Right cardiac atrium (tissue), 5 donors: ENCODE measurements at places on chromosomes 3 and 15.

DNA sequence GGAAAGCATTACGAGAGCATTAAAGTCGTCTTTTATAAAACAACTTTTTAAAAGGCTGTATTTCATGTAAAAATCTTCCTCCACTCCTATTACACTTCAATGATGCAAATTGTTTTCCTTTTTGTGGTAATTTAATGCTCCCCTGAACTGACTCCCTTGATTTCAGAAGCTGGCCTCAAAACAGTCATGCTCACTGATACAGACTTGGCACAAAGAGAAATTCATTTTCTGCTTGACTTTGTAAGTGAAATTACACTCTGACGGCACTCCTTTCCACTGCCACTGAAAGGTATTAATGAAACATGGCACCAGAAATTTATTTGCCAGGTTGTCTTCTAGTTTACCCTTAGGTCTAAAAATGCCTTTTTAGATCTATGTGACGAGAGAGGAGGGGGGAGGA, 215.5 kb downstream of the LRRC3B start:
- DNase-seq = no peak

DNA sequence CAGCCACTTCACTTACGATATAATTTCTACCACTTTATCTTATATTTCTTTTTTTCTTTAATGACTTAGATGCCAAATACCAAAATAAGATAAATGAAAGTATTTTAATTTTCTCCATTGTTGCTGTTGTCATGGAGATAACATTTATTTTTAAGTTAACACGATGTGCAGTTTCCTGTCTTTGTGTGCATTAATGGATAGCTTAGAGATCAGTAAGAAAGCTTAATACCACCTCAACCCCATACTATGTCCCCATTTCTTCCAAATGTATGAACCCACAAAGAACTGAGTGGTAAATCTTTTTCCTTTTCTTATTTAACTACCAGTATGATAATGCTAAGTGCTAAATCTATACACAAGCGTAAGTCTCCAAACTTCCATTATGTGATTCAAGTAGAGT, 17.1 kb downstream of the PCNP start:
- DNase-seq = no peak

- DNase-seq = no peak
Measured at GRCh38 chr15:65342493-65342892, 35.3 kb downstream of the IGDCC3 start.

GRCh38 chr15:101573951-101574350, 78.2 kb downstream of the TM2D3 start:
- DNase-seq = no peak

DNA sequence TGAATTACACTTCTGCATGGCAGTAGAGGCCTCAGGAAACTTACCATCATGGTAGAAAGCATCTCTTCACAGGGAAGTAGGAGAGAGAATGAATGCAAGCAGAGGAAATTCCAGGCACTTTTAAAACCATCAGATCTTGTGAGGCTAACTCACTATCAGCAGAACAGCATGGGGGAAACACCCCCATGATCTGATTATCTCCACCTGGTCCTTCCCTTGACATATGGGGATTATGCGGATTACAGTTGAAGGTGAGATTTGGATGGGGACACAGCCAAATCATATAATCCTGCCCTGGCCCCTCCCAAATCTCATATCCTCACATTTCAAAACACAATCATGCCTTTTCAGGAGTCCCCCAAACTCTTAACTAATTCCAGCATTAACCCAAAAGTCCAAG, 691.1 kb downstream of the SI start:
- no peak for DNase-seq

- DNase-seq = no peak
Measured at GRCh38 chr15:59115047-59115446, 10.1 kb downstream of the CCNB2 start.

- no peak for DNase-seq
Measured at GRCh38 chr3:12372741-12373280, 83.9 kb downstream of the PPARG start.

DNA sequence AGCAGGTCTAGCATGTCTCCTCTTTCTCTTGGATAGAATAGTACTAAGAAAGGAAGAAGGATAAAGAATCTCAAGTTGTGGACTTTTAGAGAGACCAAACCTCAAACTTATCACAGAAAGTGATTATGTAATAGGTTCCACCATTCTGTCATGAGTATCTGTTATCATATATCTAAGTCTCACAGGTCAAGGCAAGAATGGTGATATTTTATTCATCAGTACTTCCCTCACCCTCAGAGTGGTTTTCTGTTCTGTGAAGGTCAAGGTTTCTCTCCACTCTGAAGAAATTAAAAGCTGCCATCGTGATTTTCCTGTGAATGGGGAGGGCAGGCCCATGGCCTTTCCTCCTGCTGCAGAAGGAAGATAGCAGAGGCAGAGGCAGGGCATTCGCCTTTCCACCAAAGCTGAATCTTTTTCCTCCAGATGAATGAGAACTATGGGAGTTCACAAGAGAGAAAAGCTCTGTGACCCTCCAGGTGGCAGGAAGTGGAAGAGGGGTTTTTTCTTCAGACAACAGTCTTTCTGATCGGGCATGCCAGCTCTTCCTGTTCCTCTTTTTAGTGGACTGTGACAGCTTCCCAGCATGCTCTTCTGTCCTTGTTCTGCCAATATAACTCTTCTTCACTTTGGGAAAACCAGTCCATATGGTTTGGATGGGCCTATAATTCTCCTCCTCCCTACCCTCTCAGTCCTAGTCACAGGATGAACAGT, 37.1 kb upstream of the CCK start:
- no peak for DNase-seq

DNA sequence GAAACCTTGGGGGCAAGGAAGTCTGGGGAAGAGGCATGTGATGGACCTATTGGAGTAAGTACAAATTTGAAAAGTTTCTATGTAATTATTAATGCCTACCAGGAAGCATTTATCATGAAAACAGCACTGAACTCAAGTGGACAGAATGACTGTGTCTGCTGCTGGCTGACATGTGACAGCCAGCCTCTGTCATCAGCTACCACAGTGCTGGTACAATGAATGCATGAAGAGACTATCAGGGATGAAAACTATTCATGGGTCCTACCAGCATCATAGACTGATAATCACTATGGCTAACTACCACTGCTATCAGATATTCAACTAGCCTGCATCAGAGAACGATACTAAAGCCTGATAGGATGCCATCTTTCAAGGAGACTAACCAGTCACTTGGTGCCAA, 193.5 kb downstream of the RAP2B start:
- no peak for DNase-seq

- no peak for DNase-seq
Measured at GRCh38 chr3:197371591-197372046, 73.2 kb upstream of the DLG1 start.

- DNase-seq = no peak
Measured at GRCh38 chr3:37130984-37131859, 43.2 kb downstream of the LRRFIP2 start.

DNA sequence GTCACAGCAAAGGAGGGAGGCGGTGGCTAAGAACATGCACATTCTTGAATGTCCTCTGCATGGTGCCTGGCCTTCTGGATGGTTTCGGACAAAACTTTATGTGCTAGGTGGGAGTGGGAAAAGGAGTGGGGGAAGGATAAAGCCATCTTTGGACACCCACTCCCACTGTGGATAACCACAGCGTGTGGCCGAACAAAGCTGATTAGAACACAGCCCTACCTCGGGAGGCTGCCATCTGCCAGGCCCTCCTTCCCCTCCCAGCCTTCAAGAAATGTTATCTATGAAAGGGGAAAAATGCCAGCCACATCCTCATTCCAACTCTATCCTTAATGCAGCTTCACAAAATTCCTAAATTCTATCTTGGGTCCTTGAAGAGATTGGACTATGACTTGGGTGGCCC, 18.8 kb downstream of the AMOTL2 start:
- peak; percentile 19 for DNase-seq

DNA sequence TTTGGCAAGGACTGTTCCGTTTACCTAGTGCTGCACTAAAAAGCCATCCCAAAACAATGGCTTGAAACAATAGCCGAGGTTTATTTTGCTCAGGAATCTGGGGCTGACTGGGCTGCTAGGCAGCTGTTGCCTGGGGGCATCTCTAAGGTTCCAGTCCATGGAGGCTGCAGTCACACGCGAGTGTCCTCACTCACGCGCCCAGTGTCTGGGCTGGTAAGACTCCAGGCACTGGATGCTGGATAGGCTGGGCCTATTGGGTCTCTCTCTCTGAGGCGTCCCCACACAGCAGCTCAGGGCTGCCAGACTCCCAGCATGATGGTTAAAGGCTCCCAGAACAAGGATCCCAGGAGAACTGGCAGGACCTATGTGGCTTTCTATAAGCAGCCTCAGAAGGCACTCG, 34.2 kb downstream of the ALS2CL start:
- DNase-seq = no peak

DNA sequence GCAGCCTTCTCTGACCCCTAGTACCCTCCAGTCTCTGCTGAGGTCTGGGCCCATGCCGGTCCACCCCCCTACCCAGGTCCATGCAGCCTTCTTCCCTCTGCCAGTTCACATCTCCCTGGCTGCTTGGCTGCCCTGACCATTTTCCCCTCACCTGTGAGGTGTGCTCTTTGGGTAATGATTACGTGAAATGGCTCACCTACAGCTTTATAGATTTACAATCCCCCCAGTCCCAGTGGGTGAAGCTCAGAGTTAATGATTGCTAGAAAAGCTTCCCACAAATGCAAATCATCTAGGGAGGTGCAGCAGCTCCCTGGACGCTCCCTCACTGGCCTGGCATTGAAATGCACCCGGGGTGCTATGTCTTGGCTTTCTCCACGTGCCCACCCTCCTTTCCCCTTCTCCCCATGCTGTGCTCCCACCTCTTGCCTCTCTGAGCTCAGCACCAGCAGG, 18.7 kb downstream of the PAQR5 start:
- no peak for DNase-seq

- DNase-seq = no peak
Measured at GRCh38 chr3:169562988-169563774, 100.3 kb downstream of the MECOM start.

DNA sequence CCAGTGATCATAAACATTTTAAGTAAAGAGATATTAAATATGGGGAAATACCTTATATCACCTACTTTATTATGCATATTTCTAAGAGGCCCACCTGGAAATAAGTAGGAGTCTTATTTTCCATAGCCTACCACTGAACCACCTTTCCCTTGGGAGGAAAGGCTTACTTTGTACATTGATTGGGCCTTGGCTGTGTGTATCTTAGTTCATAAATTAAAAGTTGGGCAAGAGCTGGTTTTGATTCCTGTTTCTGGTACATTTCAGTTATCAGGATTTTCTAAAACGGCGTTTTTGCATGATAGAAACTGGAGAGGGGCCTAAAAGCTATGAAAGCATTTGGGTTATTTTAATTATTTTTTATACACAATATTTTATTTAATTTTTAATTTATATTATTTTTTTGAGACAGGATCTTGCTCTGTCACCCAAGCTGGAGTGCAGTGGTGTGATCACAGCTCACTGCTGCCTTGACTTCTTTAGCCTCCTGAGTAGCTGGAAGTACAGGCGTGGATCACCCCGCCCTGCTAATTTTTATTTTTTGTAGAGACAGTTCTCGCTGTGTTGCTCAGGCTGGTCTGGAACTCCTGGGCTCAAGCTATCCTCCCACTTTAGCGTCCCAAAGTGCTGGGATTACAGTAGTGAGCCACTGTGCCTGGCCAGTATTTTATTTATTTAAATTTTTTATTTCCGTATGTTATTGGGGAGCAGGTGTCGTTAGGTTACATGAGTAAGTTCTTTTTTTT, 2.6 kb downstream of the GMPS start:
- no peak for DNase-seq

DNA sequence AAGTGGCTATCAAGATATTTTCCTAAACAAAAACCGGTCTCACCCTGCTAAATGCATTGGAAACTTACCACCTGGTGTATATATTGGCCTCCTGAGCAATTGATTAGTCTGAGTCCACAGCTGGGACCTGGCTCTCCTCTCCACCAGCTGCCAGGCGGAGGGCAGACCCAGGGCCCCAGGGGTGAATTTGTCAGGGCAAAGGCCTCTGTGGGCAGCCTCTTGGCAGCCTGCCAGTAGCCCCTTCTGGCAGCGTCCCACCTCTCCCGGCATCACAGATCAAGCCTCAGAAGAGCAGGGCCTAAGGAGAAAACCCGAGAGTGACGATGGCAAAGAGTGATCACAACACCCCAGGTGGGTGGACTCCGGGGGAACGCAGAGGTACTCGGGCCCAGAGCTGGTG, 43.0 kb upstream of the IDH2 start:
- no peak for DNase-seq

DNA sequence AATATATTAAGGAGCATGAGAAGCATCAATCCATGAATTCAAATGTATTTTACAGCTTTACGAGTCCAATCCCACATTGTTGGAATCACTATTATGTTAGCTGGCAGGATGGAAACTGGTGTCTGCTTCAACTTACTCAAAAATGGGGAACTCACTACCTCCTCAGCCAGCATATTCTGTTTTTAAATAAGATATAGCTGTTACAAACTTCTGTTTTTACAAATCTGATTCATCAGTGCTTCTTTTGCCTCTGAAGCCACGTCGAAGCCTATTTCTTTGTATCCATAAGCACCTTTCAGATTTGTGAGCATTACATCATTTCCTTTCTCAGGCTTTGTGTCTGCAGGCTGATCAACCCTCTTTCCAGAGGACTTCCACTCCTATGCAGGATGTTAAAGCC, 105.9 kb downstream of the TPRG1 start:
- no peak for DNase-seq

DNA sequence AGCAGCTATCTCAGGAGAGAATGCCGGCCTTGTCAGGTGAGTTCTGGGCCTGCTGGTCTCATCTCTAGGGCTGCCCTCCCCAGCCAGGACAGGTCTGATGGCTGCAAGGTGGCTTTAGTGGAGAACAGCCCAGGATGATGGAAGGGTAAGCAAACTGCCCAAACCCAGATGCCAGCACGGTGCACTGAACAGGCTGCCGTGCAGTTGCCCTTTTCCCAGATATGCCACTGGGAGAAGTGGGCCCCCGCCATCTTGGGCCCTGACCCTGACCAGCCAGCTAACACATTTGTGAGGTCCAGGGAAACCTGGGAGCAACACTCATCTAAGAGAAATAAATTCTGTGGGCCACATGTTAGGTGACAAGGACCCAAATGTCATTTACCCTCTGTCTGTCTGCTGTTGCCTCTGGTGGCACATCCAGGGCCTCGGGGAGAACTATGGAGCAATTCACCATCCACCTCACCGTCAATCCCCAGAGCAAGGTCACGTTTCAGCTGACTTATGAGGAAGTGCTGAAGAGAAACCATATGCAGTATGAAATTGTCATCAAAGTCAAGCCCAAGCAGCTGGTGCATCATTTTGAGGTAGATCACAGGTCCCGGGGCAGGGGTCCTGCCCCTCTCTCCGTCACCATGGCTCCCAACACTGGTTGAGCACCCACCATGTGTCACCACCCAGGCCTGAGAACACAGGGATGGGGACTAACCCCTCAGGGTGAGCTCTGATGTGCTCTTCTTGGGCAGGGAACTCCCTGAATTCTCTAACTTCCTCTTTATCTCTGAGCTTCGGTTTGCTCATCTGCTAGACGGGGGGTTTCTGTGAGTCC, 1.8 kb downstream of the ITIH1 start:
- DNase-seq = no peak

DNA sequence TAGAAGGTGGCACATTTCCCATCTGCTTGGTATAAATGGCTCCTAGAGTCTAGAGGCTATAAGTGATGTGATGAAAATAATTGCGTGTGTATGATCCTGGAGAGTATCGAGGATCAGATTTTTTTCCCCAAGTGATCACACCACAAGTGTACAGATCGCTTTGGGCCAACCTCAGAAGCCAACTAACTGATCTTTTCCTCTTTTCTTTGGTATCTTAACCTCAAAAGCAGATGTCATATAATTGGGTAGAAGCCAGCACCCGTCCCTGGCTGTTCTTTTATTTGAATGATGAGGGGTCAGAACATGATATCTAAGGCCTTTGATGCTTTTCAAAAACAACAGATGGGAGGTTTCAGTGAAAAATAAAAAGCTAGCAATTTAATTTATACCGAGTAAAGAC, 3.3 kb downstream of the P2RY14 start:
- no peak for DNase-seq
